HEK293T (cell line): ENCODE measurements at places on chromosomes 7 and 10.

DNA sequence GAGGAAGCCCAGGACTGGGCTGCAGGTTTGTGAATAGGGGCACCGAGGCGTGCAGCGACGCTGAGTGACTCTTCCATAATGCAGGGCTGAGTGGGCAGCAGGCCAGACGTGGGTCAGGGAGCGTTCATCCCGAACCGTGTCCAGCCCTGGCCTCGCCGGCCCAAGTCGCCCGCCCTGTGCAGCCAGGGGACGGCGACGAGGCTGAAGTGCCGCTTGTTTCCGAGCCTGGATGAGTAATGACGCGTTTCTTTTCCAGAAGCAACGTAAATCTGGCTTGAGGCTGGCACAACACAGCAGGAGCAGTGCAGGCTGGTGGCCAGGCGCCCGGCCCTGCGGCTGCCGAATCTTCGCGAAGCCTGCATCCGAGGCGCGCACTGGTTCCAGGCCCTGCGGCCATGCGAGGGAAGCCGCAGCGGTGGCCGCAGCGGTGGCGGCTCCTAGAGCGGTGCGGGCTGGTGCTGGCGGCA is 74.0 kb upstream of the SEC61G start:
- no peak for DNase-seq

GRCh38 chr7:80151274-80151665 is 16.6 kb downstream of the GNAI1 start:
- no peak for DNase-seq

- DNase-seq = no peak
Measured at GRCh38 chr10:58755677-58756076, 243.0 kb downstream of the BICC1 start.

DNA sequence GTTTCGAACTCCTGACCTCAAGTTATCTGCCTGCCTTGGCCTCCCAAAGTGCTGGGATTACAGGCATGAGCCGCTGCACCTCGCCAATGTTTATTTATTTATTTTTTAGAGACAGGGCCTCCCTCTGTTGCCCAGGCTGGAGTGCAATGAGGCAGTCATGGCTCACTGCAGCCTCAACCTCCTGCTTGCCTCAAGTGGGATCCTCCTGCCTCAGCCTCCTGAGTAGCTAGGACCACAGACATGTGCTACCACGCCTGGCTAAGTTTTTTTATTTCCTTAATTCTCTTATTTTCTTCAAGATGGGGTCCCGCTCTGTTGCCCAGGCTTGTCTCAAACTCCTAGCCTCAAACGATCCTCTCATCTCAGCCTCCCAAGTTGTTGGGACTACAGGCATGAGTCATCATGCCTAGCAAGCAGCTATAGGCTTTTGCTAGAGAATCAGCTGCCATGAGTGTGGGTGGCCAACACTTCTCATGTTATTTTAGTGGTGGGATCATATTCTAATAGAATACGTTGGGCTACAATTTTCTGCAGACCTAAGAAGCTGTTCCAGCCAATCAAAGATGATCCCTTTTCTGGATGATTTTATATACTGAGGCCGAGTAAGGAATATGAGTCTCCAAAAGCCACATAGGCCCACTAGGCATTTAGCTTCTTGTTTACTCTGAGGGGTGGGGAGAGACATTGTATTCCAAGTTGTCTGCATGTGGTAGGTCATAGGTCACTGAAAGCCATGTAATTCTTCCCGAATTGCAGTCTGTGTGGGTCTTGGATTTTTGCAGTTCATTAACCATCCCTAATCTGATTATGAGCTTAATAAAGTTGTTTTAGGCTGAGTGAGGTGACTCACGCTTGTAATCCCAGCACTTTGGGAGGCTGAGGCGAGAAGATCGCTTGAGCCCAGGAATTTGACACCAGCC is 7.6 kb upstream of the TMEM248 start:
- no peak for DNase-seq
